Fibroblast of villous mesenchyme (primary cell): ENCODE measurements at places on chromosomes 1 and 21. TPM values are rescaled to one million over a fixed set of nuclear protein-coding genes. Genes with fewer than 3 reads are reported as not detected.
A peak's percentile ranks its signal among the peaks of the same experiment; 100 is the strongest.

GRCh38 chr1:31476891-31477846, 64.2 kb downstream of the SERINC2 start:
- no peak for DNase-seq

DNA sequence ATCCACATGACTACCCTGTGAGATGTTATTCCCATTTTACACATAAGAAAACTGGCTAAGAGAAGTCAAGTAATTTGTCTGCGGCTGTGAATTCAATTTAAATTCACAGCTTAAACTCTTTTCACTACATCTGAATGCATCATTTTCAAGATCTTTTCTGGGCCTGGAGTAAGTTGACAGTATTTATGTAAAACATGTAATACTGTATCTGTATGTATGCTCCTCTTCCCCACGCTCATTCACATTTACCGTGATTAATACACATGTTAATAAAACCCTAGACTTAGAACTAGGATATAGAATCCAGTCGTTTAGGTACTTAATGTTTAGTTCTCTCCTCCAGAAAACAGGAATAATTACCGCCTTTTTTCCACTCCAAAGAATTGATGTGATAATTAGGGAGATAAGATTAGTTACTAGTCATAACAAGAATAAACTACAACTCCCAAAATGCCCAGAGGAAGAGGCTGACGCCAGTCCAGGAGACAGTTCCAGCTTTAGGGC, 442 bp upstream of the PPP1R12B start:
- no peak for DNase-seq

The SSU72 gene
- total RNA-seq = 58.7 and 68.6 TPM in 2 replicates

The PPFIA4 gene
- total RNA-seq = 1.6 and 4.3 TPM in 2 replicates

DNA sequence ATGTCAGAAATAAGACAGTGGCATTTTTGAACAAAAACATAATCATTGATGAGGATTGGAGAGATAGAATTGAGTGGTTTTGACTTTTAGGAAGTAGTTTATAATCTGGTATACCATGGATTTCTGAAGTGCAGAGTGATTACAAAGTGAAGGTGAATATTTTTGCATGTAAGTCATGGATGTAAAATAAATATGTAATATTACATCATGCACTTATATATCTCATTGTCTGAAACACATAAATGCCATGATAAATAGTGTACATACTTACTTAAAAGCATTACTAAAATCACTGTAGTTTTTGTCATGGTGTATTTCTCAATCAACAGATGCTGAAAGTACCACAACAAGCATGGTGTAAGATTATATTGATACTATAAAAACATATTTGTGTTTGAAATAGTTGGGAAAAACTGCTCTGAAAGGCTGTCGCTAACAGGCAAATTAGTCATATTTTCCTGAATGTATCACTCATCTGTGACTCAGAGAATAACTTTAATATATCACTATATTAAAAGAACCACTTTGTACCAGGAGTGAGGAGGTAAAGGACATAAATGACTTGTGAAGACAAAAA, 24.8 kb upstream of the RGS18 start:
- DNase-seq = peak; percentile 1

- no peak for DNase-seq
Measured at GRCh38 chr1:108130794-108131193, 69.3 kb downstream of the SLC25A24 start.

The CDA gene
- total RNA-seq = 1.9 and 3.0 TPM in 2 replicates

- DNase-seq = no peak
Measured at GRCh38 chr1:46197560-46197963, 672 bp downstream of the POMGNT1 start.

The LEPR gene
- total RNA-seq = 47.7 and 92.8 TPM in 2 replicates

GRCh38 chr1:41514381-41514780, 29.9 kb upstream of the EDN2 start:
- DNase-seq = no peak

GRCh38 chr1:245871915-245872314, 635.2 kb downstream of the SMYD3 start:
- peak; percentile 80 for DNase-seq

DNA sequence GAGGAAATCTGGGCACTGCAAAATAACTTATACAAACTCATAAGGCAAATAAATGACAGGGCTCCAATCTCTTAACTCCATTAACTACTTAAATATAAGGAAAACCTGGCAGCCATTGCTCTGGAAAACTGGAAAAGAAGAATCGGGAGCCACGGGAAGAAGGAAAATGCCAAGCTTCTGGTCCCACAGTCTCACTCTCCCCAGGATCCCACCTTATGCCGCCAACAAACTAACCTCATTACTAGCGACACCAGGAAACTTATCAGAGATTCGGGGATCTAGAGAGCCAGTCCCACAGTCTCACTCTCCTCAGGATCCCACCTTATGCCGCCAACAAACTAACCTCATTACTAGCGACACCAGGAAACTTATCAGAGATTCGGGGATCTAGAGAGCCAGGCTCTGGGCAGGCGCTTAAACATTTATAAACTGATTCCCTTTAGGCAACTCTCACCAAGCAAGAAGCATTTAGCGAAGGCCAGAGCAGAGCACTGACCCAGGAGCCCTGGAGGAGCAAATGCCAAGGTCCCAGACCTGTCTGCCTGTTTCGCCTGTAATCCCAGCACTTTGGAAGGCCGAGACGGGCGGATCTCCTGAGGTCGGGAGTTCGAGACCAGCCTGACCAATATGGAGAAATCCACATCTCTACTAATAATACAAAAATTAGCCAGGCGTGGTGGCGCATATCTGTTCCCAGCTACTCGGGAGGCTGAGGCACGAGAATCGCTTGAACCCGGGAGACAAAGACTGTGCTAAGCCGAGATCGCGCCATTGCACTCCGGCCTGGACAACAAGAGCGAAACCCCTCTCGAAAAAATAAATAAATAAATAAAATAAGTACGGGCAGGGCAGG, 720 bp downstream of the PSMB2 start:
- DNase-seq = no peak

DNA sequence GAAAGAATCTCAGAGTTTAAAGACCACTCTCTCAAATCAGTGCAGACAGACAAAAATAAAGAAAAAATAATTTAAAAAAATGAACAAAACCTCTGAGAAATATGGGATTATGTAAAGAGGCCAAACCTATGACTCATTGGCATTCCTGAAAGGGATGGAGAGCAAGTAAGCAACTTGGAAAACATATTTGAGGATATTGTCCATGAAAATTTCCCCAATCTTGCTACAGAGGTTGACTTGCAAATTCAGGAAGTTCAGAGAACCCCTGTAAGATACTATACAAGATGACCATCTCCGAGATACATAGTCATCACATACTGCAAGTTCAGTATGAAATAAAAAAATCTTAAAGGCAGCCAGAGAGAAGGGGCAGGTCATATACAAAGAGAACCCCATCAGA, 43.7 kb upstream of the IVNS1ABP start:
- DNase-seq = no peak

The PTPRF gene
- total RNA-seq = 42.7 and 53.8 TPM in 2 replicates

DNA sequence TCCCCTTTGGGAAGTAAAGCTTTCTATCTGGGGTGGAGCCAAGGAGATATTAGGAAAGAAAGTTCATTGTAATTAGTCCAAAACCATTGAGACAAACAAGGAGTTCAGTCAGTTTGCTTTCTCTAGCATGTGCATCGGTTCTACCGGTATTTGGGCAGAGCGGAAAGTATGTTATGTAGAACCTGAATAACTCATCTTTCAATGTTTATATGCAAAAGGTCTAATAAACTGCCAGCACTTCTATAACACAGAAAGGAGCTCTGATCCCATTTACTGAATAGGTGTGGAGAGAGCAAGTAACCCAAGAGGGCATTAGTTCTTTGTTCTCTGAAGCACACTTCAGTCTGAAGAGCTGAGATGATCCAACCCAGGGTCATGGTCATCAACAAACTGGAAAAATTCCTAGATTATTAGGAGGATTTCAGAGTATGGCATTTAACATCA, 3.5 kb downstream of the TGFB2 start:
- no peak for DNase-seq

DNA sequence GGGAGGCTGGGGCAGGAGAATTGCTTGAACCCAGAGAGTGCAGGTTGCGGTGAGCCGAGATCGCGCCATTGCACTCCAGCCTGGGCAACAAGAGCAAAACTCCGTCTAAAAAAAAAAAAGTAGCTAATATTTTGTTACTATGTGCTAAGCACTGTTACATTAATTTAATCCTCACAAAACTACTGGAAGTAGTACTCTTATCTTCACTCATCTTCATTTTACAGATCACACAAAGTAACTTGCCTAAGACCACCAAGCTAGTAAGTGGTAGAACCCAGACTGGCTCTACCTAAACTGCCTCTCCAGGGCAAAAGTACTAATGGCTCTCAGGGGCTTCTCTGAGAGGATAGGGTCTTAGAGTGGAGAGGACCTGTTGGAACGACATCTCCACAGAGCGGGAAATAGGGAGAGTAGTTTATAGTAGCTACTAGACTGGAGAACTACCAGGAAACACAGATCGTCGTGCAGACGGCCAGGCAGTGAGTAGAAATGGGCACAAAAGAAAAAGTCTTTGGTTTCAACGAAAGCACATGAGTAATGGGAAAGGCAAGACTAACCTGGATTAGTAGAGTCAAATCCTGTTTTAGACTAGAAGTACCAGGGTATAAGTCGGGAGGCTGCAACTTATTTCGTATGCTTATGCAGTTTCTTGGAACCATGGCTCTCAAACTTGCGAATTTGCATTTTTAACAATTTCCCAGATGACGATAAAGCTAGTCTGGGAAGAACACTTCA, 1.4 kb downstream of the CLCC1 start:
- DNase-seq = no peak

The ALDH4A1 gene
- 13.0 and 13.5 TPM in 2 replicates for total RNA-seq

The EPHA10 gene
- total RNA-seq = under 0.01 TPM in 1 of 2 replicates, not detected in the other

DNA sequence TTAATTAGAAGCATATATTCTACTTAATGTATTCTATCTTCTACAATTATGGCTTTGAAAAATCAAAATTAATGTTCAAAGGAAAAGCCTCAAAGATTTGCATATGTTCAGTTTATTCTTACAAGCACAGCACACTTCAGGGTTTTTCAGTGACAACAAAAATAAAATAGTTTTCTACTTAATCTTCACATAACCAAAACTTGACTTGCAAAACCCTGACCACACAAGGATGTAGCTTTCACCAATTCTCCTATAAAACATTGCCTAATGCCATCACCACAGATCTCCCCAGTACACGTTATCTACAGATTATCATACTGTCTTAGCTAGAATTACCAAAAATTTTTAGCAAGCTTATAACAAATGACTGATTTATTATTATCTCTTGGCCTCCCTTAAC, 23.3 kb downstream of the LPAR3 start:
- peak; percentile 92 for DNase-seq

The GREM2 gene
- 1.3 and 6.8 TPM in 2 replicates for total RNA-seq

- no peak for DNase-seq
Measured at GRCh38 chr1:209945377-209945776, 7.4 kb downstream of the SYT14 start.

DNA sequence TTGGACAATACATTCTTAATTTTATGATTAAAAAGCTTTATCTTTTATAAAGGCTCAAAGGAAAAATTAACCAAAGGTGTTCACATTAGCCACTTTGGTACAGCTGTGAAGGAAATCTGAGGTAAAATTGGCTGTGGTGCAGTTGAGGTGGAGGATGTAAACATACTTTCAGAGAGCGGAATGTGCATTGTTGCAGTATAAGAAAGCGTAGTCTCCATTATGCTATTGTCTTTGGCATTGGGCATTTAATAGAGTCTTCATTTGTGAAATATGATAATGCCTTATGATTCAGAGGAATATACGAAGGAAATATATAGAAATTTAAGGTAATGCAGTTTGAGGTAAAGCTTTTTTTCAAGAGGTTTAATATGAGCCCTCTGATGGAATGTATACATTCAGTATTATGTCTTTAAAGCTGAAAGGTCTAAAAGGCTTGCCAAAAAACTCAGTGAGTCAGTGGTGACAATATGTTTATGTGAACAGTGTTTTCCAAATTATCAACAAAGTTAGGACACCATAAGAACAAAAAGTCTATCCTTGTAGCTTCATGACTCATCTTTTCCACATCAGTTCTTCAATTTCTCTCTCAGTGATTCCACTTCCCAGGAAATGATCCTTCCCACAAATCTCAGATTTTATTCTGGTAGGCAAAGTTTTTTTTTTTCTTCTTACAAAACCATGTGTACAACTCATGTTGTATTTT, 26.9 kb upstream of the DDR2 start:
- peak; percentile 93 for DNase-seq

- DNase-seq = no peak
Measured at GRCh38 chr1:91809317-91809716, 76.6 kb downstream of the TGFBR3 start.
